ENCODE measurements at places on chromosomes 4 and X.

DNA sequence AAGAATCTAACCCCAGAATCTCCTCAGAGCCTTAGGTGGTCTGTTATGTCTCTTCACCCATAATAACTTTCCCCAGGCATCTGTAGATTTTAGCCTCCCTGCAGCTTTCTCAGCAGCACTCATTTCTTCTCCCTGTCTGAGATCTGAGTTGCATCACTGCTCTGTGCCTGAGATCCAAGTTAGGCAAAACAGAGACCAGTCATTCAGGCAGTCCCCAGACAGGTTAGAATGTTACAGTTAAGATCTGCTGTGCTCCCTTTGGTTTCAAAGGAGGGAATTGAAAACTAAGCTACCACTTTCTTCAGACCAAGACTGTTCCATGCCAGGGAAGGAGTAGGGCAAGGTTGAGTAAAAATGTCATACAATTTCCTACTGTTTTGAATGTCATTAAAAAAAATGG, 65.3 kb downstream of the TENT5D start:
- no peak for DNase-seq

GRCh38 chrX:12701628-12702027, 89.6 kb upstream of the PRPS2 start:
- DNase-seq: peak; percentile 20

DNA sequence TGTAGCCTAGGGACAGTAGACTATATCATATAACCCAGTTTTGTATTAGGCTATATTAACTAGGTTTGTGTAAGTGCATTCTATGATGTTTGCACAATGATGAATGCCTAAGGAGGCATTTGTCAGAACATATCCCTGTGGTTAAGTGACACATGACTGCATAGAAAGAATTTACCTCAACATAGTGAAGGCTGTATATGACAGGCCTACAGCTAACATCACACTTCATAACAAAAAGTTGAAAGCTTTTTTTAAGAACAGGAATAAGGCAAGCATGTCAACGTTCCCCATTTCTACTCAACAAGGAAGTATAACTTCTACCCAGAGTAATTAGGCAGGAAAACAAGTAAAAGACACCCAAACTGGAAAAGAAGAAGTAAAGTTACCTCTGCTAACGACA, 165.9 kb upstream of the NDST4 start:
- DNase-seq: no peak

DNA sequence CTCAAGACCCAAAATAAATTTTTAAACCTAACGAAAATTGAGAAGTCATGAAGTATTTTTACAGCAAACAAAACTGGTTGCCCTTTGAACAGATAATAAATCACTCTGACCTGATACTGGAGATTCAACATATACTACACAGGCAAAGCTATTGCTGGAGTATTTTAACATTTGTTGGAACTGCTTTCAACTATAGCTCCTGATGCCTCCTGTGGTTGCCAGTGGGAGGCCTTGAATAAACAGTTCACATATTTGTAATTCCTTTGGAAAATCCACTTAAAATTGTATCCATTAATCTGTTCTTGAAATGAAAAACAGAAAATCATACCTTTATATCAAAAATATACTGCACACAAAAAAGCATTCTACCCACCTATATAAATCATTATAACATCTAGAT, 605.1 kb downstream of the KCTD8 start:
- no peak for DNase-seq

DNA sequence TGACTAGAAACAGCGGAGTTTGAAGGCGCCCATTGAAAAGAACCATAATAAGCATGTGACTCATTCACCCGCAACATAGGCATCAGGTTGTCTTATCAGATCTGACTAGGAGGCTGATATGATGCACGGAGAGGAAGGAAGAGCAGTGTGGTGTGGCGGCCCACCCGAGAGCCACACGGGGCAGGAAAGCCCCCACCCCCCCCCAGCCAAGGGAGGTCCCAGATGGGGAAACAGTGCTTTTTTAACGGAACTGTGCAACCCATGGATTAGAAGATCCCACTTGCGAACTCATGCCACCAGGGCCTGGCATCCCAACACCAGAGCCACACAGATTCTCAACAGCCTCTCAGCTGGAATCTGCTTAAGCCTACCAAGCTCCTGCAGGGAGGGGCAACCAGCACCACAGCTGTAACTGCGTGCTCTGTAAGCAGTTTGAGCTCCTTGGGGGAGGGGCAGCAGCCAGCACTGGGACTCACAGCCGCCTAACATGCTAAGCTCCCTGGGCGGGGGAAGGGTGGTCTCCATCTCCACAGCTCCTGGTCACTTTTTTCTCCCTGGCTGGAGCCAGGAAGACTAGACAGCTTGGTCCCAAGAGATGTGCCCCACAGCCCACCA, 466.2 kb downstream of the PDGFC start:
- DNase-seq: no peak

GRCh38 chr4:118281611-118282442, 71.0 kb downstream of the PRSS12 start:
- DNase-seq: no peak

- no peak for DNase-seq
Observed at GRCh38 chr4:4755306-4755705, 104.2 kb upstream of the MSX1 start.

DNA sequence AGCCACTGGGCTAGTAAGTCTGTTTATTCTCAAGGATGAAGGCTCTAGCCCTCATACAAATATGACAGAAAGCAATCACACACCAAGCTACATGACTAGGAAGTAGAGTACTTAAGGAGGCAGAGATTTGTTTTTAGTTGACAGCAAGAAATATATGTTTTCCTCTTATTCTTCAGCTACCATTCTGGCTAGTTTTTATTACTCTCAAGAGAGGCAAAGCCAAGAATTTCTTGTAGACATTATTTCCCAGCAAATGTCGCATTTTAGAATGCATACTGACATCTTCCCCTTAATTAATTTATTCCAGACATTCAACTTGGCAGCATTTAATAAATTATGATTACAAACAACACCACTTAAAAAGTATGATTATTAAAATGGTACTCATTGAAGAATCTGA, 23.4 kb upstream of the FAM9C start:
- DNase-seq: no peak

DNA sequence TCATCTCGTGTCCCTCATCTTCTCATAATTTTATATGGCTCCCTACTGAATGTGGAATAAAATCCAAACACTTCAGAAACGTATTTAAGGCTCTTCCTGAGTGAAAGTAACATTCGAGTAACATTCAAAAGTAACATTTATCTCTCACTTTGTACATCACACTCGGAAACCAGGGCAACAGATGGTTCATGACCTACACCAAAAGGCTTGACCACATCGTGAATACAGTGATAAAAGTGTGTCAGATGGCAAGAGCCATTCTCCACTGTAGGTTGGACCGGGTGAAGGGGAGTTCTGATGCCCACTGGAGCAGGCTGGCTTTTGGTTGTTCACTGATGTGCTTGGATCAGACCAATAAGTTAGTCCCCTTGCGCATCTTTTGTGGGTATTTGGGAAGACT, 5.6 kb upstream of the LIMCH1 start:
- no peak for DNase-seq

DNA sequence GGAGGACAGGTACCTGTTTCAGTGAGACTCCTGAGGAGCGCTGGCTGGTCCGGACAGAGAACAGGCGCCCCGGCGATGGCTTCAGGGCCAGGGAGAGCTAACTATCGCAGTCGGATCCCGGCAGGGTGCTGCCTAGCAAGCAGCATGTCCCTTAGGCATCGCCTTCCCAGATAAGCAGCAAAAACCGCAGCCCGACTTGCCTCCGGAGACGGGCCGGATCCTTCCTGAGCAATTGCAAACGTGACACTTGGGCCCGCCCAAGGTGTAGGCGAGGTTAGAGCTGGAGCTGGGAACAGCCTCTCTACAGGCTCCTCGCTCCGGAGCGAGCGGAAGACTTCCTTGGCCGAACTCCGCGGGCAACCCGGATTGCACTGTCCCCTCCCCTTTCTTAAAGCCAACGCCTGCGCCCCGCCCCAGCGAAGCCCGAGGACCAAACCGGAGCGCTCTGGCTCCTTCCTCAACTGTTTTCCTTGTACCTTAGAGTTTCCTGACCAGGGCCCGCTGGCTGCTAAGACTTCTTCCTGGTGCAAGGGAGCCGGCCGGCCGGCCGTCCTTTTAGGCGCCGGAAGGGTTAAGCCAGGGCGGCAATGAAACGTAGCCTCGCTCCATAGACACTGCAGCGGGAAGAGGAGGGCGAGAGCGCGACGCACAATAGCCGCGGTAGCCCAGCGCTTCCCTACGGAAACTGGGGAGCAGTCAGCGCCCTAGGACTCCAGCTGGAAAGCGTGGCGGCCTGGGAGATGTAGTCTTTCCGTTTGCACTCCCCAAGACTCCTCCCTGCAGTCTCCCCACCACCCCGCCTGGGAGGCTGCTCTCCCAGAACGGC, at the start of gene OPHN1:
Gene OPHN1, minus strand, starts transcription at position 341 of the 826 bp plus-strand sequence. CDS start 475 bp downstream, outside the sequence.
- DNase-seq: no peak

DNA sequence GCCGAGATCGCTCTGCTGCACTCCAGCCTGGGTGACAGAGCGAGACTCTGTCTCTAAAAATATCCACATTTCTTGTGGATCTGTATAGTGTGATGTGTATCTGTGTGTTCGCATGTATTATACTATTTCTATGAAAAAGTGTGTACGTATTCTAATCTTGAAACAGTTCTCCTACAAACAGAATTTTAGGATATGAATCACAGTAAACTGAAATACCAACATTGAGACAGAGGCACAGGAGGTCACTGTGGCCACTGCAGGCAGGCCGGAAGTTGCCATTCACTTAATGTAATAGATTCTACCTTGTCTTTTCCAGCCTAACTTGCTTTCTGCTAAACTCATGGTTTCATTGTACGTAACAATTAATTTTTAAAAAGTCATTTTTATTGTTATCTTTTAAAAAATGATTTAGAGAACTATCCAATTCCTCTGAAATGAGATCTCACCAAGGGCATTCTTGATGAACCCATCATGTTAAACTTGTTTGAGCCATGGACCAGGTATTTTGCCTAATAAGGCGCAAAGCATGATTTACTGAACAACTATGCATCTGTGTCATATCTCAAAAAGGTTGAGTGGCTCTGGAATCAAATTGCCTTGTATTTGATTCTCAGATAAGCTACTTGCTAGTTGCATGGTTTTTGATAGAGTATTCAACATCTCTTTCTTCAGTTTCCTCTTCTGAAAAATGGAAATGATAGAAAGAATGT, 154.9 kb upstream of the GYPA start:
- no peak for DNase-seq

DNA sequence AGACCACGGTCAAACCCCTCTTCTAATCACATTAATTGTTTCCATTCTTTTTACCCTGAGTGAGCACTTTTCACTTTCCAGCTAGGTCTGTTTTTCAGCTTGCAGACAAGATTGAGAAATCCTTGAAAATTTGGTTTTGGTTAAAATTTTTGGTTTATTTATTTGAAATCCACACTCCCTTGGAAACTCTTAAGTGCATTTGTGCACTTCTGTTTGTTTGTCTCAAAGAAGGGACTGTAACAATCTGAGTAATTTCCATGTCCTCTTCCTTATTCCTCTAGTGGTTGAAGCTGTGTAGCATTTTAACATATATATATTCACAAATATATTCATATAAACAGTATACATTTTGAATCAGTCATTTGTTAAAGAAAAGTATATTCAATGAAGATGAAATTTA, 333.3 kb downstream of the ANK2 start:
- DNase-seq: no peak

DNA sequence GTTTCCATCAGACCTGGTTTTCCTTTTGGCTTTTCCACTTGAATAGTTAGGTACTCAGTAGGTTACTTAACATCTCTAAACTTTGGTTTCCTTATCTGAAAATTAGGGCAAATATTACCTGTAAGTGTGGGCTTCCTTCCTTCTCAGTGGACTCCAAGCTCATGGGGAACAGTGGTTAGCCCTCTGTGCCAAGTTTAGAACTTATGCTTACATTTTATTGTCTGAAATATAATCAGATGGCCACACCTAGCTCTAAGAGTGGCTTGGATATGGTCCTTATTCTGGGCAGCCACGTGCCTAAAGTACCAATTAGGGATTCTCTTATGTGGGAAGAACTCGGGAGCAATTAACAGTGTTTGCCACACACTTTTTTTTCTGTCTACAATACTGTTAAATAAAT, 133.9 kb downstream of the UCHL1 start:
- DNase-seq: no peak

- no peak for DNase-seq
Observed at GRCh38 chrX:151973851-151974335, 583 bp downstream of the GABRE start.

GRCh38 chrX:9293051-9293496, 171.8 kb upstream of the TBL1X start:
- no peak for DNase-seq

DNA sequence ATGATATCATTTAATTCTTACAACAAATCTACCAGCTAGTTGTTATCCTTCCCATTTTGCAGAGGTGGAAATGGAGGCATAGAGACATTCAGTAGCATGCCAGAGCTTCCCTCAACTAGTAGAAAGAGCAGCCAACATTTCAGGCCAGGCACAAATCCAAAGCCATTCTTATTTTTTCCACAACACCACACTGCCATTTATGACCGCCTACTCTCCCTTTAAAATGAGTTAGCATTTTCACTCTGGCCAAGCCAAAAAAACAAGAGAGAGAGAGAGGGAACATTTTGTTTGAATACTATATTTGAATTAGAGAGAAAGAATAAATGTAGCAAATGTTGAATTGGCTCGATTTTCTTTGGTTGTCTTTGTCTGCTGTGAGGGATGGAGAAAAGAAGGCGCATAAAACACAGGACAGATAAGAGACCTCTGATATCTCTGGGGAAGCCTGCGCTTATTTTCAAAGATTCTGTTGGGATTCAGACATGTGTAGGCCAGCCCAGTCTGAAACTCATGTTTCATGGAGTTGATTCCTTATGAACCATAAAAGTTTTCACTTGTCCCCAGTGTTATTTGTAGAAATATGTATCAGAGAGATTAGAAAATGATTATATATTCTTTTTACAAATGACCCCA, 265.7 kb downstream of the RAB28 start:
- DNase-seq: no peak

GRCh38 chr4:128917781-128918180, 108.3 kb downstream of the JADE1 start:
- DNase-seq: no peak

DNA sequence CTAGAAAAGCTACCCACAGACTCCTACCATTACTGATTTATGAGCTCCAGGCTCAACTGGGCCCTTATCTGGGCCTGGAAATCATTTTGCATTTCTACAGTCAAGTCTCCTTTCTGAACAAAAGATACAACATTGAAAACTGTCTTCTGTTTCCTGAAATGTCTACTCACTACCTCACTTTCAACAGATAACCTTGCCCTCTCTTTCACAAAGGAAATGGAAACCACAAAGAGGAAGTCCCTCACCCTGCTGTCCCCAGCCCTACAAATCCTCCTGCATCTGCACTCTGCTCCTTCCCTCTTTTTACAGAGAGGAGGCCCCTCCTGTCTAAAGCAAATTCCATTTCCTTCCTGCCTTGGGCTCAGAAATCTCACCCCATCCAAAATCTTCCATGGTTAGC, 24.8 kb upstream of the CYBB start:
- no peak for DNase-seq

GRCh38 chrX:41384051-41384705, 50.2 kb downstream of the DDX3X start:
- DNase-seq: no peak

DNA sequence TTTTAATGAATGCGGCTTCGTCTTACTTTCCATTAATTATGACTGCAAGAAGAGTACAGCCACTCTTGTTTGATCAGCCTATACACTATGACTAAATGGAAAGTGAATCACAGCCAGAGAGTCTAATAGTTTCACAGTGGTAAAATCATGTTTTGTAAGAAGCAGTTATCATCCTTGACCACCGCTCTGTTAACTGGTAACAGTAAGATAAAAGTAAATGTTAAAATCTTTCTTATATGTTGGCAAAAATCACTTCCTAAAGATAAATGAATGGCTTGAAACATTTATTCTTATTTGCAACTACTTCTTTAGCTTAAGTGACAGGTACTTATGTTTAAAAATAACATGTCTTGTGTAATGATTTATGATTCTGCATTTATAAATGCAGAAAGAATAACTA, 13.2 kb downstream of the GALNT7 start:
- no peak for DNase-seq
